ENCODE measurements at places on chromosomes 12 and 14. TPM values are rescaled to one million over a fixed set of nuclear protein-coding genes. Genes with fewer than 3 reads are reported as not detected.

The ZBTB25 gene
- total RNA-seq = 23.8 TPM

DNA sequence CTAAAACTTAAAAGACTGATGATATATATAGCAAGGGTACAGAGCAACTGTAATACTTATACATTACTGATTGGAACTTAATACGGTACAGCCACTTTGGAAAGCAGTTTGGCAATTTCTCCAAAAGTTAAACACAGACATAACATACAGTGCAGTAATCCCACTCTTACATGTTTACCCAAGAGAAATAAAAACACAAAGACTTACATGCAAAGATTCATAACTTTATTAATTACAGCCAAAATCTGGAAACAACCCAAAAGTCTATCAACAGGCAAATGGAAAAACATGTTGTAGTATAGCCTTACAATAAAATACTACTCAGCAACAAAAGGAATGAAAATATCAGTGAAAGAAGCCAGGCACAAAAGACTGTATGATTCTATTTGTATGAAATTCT lies 84.6 kb downstream of the GARIN6 start:
- no peak for DNase-seq

DNA sequence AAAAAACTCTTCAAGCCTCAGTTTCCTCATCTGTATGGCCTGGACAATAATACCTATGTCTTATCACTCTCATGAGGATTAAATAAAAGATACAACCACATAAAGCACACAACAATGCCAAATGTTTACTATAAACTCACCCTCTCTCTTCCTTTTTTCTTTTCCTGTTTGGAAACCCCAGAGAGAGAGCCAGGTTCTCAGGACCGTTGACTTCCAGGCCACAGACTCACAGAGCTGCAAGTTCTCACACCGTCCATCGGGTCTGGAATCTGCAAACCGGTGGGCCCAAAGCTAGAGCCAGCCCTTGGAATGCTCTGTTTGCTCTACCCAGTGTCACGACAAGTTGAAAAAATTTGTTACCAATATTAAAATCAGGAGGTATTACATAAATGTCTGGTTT lies 4.6 kb upstream of the CD4 start:
- DNase-seq = no peak

The ATP2B1 gene
- 72.1 TPM for total RNA-seq

- DNase-seq = no peak
Observed at GRCh38 chr14:90132821-90133570, 71.2 kb downstream of the KCNK13 start.

DNA sequence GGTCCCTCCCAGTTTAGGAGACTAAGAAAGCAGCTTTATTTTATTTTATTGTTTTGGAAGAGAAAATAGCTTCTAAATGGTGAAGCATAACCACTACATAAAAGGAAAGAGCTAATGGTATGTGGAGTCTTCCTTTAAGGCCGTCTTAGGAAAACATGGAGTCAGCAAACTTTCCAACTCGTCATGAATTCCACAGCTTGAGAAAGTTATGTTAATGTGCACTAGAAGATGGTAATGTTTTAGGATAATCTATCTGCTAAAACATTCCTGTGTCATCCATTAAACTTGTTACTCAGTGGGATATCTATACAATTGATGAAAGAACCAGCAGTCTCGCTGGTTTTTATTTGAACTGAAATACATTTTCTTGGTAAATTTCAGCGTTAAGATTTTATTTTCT lies 448.4 kb upstream of the SEL1L start:
- no peak for DNase-seq

The MMP14 gene
- total RNA-seq = 172 TPM

The DPPA3 gene
- not detected for total RNA-seq

The BHLHE41 gene
- total RNA-seq = 186 TPM

GRCh38 chr12:20492251-20492760 lies 124.0 kb downstream of the PDE3A start:
- no peak for DNase-seq

DNA sequence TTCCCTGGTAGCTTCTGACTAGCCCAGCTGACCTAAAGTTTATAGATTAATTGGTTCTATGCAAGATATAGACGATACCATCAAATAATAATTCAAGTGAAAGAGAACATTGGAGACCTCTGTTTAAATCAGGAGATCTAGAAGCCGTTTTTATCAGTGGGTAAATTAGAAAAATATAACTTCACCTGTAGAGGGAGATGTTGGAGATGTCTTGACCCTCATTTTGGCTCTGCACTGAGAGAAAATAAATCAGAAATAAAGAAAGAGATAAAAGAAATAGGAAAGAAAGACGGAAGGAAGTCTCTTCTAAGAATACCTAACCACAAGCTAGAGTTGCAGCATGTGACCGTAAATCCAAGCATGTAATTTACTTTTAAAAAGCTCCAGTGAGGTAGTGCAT lies 684.5 kb downstream of the C12orf50 start:
- DNase-seq = no peak

- DNase-seq = no peak
Observed at GRCh38 chr14:88233915-88234314, 89.2 kb downstream of the KCNK10 start.

GRCh38 chr12:59486827-59487226 lies 109.0 kb upstream of the SLC16A7 start:
- DNase-seq = no peak

- no peak for DNase-seq
Observed at GRCh38 chr12:115049614-115050013, 365.6 kb upstream of the TBX3 start.

The LRP1-AS gene
- total RNA-seq = not detected

GRCh38 chr12:9754099-9754927 lies 6.4 kb downstream of the CD69 start:
- DNase-seq = no peak

The IFNG-AS1 gene
- total RNA-seq = 0.49 TPM

DNA sequence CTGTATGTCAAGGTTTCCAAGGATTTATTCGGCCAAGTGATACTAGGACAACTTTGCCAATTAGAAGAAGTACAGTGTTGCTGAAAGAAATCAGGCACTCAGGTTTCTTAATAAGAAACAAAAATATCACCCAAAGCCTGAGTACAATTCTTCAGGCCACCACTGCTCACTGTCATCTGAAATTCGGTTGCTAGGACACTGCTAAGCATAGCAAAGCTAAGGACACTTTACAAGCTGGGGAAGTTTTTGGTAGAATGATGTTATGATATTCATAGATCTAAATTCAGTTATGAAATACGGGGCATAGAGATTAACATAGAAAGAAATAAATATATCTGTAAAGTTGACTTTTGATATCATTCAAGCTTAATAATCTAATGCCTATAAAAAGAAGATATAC lies 505.1 kb downstream of the NELL2 start:
- DNase-seq = no peak

DNA sequence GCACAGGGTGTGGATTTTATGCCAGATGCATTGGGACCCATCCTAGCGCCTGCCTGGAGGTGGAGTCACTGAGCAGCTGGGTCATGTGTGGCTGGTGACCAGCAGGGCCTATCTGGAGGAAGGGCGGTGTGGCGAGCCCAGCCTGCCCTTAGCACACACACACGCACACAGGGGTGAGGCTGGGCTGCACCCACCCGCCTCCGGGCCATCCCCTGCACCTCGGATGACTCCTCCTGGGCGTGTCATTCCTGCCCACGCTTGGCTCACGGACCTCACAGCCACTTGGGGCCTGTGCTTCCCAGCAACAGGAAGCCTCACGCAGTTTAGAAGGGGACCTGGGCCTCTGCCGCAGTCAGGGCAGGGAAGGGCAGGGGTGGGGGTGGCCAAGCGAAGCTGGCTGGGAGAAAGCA lies 36.2 kb upstream of the FZD10 start:
- no peak for DNase-seq

DNA sequence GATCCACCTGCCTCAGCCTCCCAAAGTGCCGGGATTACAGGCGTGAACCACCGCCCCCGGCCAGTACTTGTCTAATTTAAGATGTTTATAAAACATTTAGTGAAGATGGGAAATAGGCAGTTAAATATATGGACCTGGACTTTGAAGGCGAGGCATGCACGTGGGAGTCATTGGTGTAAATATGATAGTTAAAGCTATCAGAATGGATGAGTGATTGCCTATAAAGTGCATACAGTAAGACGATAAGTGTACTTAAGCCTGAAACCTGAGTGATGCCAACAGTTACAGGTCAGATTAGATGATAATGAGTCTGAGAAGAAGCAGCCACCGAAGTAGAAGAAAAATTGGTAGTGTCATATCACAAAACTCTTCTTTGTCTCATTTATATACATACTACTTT lies 11.5 kb downstream of the RAD51B start:
- DNase-seq = no peak

- no peak for DNase-seq
Observed at GRCh38 chr14:61174987-61175386, 106.2 kb downstream of the TMEM30B start.

The C12orf76 gene
- total RNA-seq = 14.1 TPM

The PLA2G1B gene
- total RNA-seq = not detected

DNA sequence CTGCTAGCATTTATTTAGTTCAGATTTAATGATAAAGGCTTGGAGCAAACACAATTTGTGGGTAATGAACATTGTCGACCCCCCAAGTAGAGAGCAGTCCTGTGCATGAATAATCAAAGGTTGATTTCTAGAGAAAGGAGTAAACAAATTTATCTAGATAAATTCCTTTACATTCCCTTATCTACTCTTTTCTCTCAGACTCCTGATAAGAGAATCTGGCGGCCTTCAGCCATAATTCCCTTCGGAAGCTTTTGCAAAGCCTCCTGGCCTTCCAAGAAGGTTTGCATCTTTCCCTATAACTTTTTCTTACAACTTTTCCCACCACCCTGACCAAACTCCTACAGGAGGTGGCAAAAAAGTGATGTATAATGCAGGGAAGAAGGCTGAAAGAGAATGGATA lies 42.1 kb downstream of the TMTC3 start:
- no peak for DNase-seq

The TMEM119 gene
- total RNA-seq = 15.9 TPM

The CDCA3 gene
- 1.4 TPM for total RNA-seq

DNA sequence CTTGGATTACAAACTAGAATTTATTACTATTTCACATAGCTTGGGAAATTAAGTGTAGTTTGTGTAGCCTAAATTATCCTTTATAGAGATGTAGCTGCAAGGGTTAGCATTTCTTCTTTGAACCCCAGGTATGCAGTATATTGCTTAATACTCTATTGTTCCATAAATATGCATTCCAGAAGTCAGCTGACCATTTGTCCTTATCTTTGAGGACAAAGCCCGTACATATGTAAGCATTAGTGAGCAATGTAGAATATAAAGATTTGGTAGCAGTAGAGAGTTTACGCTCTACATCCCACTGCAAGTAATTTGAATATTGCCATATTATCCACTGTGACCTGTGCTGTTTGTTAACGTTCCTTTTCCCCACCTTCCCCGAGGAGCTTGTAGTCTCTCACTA lies 26.9 kb downstream of the PPM1A start:
- no peak for DNase-seq

- peak; percentile 76 for DNase-seq
Observed at GRCh38 chr12:124520265-124520701, 47.1 kb downstream of the NCOR2 start.

The PRPH gene
- 1.7 TPM for total RNA-seq

GRCh38 chr12:22282283-22282682 lies 52.2 kb downstream of the ST8SIA1 start:
- no peak for DNase-seq

GRCh38 chr12:10186299-10186698 lies 7.5 kb downstream of the TMEM52B start:
- no peak for DNase-seq

- no peak for DNase-seq
Observed at GRCh38 chr12:98591209-98591608, 2.3 kb upstream of the SLC25A3 start.

DNA sequence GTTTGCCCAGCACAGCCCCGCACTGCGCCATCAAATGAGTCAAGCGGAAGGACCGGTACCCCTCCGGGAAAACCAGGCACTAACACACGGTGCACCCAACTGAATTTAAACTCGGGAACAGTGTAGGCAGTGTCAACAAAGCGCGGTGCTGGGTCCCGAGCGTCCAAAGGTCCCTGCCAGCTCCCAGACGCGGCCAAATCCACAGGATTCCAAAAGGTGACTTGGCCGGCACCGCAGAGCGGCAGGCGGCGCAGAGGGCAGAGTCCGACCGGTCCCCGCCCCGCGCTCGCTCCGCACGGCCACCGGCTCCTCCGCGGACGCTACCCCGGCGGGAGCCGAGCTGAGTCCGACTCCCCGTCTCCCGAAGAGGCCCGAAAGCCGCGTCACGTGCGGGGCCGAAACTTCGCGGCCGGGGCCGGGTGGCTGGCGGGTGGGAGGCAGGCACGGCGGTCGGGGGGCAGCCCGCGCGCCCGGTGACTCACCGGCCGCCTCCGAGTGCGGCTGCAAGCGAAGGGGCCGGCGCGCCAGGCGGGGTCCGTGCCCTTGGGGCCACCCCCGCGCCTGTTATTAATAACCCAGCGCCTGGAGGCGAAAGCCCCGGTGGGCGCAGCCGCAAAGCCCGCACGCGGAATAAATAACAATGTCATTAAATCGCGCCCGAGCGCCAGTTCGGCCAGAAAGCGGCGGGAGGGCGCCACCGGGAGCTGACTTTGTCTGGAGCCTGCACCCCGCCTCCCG lies 863 bp downstream of the DENND5B start:
- peak; percentile 52 for DNase-seq

GRCh38 chr12:122985338-122986257 lies 5.1 kb downstream of the ARL6IP4 start:
- no peak for DNase-seq

The NUDT14 gene
- 42.4 TPM for total RNA-seq

DNA sequence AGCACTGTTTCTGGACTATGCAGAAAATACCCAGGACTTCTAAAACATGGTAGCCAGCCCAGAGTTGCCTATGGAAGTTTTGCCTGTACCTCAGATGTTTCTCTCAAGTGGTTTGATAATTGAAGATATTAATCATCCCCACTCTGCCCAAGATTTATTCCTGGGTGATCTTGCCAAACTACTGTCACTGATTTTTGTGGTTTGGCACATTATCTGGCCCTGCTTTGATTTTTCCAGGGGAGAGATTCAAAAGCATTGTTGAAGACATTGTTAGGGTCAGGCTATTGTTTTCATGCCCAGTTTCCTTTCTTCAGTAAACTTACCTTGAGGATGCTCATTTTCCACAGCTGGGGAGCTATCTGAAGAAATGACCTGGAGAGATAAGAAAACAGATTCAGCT lies 5.8 kb downstream of the PRKAG1 start:
- no peak for DNase-seq

- no peak for DNase-seq
Observed at GRCh38 chr14:77843651-77844050, 43.7 kb downstream of the ADCK1 start.

The POTEG gene
- total RNA-seq = not detected

- DNase-seq = no peak
Observed at GRCh38 chr12:124311292-124312109, 16.6 kb downstream of the RFLNA start.

The FANCM gene
- 9.9 TPM for total RNA-seq

The ART4 gene
- total RNA-seq = 1.5 TPM

Data from ureter (tissue), 1 donor.